Forelimb muscle (tissue), 1 donor: ENCODE measurements at places on chromosomes 2 and 18. TPM values are rescaled to one million over a fixed set of nuclear protein-coding genes. Genes with fewer than 3 reads are reported as not detected.

DNA sequence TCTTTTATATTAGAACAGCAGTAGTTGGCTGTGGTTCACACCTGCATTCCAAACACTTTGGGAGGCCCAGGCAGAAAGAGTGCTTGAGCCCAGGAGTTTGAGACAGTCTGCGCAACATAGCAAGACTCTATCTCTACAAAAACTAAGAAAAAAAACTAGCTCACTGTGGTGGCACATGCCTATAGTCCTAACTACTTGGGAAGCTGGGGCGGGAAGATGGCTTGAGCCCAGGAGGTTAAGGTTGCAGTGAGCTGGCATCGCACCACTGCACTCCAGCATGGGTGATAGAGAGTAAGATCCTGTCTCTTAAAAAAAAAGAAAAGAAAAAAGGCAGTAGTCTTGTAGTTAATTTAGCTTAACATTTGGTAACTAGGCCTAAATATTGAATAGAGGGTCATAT lies 136.6 kb downstream of the AGPS start:
- DNase-seq: no peak

GRCh38 chr2:113237604-113238160 lies 41.0 kb downstream of the PAX8 start:
- no peak for DNase-seq

DNA sequence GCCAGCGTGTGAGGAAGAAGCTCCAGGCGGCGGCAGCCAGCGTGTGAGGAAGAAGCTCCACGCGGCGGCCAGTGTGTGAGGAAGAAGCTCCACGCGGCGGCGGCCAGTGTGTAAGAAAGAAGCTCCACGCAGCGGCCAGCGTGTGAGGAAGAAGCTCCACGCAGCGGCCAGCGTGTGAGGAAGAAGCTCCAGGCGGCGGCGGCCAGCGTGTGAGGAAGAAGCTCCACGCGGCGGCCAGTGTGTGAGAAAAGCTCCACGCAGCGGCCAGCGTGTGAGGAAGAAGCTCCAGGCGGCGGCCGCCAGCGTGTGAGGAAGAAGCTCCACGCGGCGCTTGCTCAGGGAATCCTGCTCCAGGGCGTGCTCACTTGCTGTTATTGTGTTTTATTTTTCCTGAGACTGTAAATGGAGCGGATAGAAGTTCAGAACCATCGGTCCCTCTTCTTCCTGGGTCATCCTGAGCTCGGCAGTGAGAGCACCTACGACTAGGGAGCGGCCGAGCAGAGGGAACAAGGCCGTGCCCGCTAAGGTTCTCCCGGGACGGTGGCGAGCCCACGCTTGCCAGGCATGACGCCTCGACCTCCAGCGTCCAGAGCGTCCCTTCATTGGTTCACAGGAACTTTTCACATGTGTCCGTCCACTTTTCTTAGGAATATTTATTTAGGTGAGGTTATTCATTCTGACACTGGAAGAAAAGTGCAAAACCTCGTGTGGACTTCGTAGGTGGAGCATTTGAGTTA lies 94.2 kb downstream of the TMEM18 start:
- DNase-seq: no peak

Gene SMARCAL1
- polyA plus RNA-seq: 18.9 TPM

DNA sequence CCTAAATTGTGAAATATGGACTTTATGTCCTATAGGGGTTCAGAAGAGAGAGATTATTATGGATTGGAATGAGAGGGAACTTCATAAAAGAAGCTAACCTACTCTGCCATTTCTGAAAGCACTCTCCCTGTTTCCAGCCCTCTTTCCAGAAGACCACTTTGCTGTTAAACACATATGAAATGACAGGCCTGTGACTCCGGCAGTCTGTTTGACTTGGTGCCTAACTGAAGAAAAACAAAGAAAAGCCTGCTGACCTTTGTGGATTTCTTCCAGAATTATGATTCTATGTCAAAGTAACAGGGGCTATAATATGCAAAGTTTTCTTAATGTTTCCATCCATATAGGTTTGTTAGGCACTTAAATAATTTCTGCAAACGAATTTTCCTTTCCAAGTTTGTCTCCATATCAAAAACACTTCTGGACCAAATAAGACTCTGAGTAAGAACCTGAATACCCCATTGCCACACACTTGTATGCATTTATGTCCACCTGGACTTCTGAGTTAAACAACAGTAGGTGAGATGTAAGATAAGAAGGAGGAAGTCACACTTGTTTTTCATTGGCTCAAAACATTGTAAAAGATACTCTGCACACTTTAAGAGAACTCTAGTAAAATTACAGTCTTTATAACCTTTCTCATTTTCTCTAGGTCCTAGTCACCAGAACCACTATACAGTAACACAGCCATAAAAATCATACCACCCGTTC lies 111.7 kb downstream of the PIEZO2 start:
- DNase-seq: no peak

DNA sequence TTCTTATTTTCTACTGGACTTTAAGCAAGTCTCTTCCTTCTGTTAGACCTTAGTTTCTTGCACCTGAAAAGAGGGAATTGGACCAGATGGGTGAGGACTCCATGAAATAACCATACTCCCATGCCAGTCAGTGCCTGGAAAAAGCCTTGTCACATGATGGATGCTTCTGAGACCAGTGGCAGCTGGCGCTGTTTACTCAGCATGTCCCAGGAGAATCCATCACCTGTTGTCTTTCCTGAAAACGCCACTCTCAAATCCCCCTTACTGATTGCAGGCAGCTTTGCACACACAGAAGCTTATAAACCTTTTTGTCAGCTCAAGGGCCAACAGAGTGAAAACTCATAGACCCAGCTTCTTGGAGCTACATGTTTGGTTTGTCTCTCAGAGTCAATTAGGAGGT lies 117.6 kb downstream of the POLE4 start:
- DNase-seq: peak; percentile 26
